ENCODE measurements at places on chromosomes 1 and 21. TPM values are rescaled to one million over a fixed set of nuclear protein-coding genes. Genes with fewer than 3 reads are reported as not detected.
A peak's percentile ranks its signal among the peaks of the same experiment; 100 is the strongest.

DNA sequence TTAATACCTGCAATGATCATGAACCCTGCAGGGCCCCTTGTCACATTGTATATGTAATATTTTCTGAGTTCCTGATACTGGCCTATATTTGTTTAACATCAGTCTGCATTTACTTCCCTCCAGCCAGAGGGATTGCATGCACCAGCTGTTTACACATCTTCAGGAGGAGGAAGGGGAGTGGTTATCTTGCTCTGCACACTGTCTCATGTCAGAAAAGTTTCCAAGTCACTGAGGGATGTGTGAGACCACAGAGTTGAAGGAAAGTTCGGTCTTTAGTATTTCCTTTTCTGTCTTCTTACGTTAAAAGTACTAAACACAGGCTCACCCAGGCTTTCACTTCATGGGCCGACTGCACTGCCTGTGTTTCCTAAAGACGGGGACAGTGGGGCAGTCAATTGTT is 574.1 kb downstream of the LMO4 start:
- peak; percentile 7 for DNase-seq

DNA sequence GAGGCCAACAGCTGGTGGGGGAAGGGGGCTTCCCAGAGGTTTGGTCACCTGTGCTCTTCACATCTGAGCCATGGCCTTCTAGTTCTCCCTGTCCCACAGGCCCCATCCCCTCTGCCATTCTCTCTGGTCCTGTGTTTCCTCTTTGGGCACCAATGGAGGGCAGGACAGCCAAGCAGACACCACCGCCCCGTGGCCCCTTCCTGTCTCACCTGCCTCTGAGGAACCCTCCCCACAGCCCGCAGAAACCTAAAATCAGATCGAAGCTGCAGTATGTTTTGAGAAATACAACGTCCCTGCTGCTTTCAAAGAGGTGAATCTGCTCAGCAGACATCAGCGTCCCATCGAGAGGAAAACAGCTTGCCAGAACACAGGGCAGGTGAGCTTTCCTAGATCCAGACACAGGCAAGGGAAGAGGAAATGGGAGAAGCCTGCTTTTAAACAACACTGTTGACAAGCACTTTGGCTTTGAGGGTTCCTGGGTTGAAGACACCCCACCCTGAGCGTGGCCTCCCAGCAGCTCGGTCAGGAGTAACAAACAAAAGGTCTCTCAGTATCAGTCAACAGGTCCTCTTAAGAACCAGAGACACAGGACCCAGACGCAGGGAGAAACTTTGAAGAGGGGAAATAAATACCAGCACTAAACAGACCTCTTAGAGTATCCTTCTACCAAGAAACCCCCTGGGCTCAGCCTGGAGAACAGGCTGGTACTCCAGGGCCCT is 2.3 kb downstream of the PANK4 start:
- no peak for DNase-seq

- DNase-seq = no peak
These were observed 46.9 kb upstream of the GNG12 start for GRCh38 chr1:67880056-67880601.

Gene LCK
- total RNA-seq = 4.2 TPM

DNA sequence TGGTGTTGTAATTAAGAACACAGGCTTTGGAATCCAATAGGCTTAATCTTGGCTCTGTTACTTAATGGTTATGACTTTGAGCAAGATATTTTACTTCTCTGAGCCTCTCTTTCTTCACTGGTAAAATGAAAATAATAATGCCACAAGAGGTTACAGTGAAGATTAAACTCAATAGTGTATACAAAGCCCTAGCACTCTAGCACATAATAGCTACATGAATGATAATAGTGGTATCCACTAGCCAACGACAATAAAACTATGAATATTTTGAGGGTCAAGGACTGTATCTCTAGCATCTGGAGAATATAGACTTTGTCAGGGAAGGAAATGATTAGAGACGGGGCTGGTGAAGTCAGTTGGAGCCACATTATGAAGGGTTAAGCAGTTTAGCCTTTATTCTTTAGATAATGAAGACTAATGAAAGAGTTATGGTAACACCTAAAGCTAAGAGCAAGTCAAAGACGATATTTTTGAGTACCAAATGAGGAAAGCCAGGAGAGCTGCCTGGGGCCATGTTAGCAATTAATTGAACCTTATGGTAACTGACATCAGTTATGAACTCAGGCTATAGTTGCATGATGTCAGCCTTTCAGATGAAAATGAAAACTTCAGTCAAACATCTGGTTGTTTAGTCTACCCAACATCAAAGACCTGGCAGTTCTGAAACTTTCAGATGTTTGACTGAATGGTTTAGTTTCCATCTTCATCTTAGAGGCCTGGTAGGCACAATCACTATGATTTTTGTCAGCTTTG is 32.8 kb upstream of the RNF11 start:
- no peak for DNase-seq

Gene TIE1
- 7.6 TPM for total RNA-seq

Gene GPR157
- total RNA-seq = 14.2 TPM

- no peak for DNase-seq
These were observed 112.9 kb downstream of the LRRC40 start for GRCh38 chr1:70092526-70092925.

Gene C8B
- not detected for total RNA-seq

DNA sequence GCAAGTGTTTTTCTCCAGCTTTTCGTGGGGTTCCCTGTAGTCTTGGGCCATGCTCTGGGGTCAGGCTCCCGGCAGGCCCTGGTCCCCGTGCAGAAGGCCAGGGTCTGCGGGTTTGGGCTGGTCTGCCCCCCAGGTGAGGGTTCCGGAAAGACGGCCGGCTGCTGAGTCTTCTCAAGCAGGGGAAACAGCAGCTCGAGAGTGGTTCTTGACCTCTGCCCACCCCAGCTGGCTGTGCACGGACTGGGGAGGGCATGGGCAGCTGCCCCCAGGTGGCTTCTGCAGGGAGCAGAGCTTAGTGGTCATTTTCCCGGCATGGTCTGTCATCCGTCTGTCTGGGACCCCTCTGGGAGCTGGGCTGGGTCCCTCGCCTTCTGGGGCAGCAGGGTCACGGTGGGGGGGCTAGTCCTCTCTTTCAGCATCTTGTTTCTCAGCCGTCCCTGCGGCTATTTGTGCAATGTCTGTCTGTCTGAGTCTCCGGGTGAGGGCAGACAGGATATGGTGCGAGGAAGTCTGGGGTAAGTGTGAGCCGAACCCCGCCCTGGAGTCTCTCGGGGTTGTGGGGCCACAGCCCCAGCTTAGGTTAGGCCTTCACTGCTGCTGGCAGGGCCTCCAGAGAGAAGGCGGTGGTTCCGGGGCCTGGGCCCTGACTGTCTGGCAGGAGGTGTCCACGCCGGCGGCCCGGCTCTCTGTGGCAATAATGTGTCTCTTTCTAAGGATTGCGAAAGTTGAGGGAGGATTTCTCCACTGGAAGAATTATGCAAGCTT is 6.1 kb downstream of the SKI start:
- DNase-seq = peak; percentile 85

GRCh38 chr21:32956061-32956656 is 69.6 kb upstream of the OLIG2 start:
- no peak for DNase-seq

- DNase-seq = no peak
These were observed 459.8 kb downstream of the KCNT2 start for GRCh38 chr1:196148367-196148970.

Gene GPR37L1
- 2.1 TPM for total RNA-seq

DNA sequence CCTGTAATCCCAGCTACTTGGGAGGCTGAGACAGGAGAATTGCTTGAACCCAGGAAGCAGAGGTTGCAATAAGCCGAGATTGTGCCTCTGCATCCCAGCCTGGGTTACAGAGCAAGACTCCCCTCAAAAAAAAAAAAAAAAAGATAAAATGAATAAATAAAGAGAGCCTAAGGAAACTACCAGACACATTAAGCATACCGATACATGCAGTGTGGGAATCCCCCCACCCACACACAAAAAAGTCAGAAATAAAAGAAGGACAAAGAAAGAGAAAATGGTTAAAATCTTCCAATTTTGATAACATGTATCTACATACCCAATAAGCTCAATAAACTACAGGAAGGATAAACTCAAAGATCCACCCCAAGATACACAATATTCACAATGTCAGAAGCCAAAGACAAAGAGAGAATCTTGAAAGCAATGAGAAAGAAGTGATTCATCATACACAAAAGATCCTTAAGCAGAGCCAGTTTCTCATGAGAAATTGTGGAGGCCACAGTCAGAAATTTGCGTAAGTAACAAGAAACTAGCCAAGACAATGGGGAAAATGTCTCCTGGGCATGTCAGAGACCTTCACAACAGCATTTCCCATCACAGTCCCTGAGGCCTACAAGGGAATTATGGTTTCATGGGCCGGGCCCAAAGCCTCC is 1197.0 kb downstream of the AMY1C start:
- no peak for DNase-seq

Gene PSMG1
- total RNA-seq = 31.8 TPM

Gene PAPPA2
- 1.5 TPM for total RNA-seq

Gene PTGER3
- total RNA-seq = 0.49 TPM

- no peak for DNase-seq
These were observed 163.9 kb upstream of the DPT start for GRCh38 chr1:168892931-168893330.

DNA sequence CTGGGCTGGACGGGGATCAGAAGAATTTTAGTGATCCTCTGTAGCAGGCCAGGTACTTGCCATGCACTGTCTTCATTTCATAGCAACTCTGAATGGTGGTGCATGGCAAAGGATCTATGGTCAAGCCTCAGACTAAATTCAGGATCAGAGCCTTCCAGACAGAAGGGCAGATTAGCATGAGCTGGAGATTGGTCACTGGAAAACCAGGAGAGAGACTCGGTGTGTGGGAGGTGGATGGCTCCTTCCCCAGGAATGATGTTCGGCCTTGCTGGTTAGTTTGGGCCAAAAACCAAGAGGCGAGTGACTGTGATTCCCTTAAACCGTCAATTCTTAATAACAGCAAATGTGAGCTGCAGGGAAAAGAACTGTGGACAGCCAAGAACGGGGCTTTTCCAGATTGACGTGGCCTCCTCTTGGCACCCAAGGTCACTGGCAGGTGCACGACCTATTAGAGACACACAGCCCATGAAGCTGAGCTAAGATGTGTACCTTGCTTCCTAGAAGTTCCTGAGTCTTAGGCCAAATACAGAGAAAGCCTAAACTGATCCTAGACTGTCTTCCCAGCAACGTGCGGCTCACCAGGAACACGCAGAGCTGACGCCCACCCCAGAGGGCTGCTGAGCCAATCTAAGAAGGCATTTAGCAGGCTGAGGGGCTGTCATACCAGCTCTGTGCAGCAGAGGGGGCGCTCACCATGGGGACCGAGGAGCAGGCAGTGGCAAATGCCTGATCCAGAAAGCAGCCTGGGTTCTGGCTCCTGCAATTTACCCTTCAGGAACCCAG is 18.5 kb downstream of the ALDH4A1 start:
- DNase-seq = peak; percentile 81

Gene BTBD19
- 2.9 TPM for total RNA-seq

- no peak for DNase-seq
These were observed 4.0 kb upstream of the EXTL1 start for GRCh38 chr1:26017606-26018005.
